Motor neuron (in vitro differentiated cells): ENCODE measurements at places on chromosomes 6 and 20. TPM values are rescaled to one million over a fixed set of nuclear protein-coding genes. Genes with fewer than 3 reads are reported as not detected.

Gene FOXF2
- total RNA-seq = 0.17 TPM in 1 of 2 replicates, not detected in the other

GRCh38 chr6:105162377-105162776 lies 17.4 kb downstream of the POPDC3 start:
- ATAC-seq = no peak

DNA sequence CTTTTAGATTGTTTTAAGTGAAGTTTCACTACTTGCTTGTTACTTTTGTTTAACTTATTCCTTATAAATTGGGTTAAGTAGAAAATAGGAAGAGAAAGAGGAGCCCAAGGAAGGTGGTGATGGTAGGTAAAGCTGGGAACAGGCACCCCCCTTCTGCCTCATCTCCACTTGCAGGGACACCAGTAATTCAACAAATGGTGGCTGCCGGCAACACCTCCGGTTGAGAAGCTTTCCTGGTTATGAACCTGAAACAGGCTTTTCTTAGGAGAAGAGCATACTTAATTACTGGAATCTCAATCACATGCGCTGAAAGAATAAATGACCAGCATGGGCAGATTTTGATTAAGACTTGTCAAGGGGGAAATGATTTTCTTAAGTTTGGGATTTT lies 158.9 kb upstream of the ZNF217 start:
- ATAC-seq = no peak

DNA sequence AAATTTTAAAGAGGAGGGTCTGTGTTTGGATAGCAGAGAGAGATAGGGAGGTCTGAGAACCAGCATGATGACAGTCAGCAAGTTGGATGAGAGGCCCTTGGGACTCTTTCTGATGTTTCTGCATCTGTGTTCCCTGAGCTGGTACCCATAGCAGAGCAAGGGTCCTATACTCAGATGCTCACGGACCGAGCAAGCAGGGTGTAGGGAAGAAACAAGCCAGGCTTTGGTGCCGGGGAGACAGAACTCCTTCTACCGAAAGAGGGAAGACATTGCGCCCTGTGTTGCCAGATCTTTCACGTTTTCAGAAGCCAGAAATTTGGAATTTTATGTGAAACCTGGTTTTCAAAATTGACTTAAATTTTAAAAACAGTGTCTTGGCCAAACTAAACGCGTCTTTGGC lies 34.6 kb downstream of the NEDD9 start:
- no peak for ATAC-seq

DNA sequence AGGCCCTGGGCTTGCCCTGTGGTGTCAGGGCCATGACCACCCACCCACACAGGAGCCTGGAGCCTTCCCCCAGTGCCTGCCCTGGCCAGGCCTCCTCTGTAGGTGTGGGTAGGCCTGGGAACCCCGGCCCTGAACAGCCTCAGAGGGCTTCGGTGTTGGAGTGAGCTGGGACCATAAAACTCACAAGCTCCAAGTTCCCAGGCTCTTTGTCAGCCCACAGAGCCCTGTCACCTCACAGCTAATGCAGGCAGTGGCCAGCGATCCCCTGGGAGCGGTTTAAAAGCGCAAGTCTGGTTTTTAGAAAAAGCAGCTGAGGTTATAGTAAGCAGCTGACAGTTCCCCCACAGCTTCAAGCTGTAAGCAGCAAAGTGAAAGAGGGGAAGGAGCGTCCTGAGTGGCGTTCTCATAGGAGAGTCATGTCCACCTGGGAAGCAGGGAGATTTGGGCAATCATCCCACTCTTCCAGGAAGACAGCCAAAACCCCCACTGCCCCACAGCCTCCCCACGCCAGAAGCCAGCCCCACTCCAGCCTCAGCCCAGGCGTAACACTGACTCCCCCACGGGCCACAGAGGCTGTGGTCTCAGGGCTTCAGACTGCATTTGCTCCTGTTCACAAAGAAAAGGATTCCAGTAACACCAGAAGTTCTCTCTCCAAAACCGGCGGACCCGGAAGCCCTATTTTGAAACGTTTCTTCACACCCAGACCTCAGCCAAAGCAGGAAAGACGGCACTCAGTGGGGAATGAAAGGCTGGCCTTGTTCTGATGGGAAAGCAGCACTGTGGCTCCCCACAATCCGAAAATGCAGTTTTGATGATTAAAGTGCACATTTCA lies 34.3 kb upstream of the FOXC1 start:
- ATAC-seq = peak; percentile 49
